SJCRH30 (cell line): ENCODE measurements at places on chromosomes 12 and 14. TPM values are rescaled to one million over a fixed set of nuclear protein-coding genes. Genes with fewer than 3 reads are reported as not detected.

Gene PLBD1
- not detected in 2 replicates for total RNA-seq

Gene SVOP
- total RNA-seq, result not detected in 2 replicates

Gene CISTR
- not detected in 2 replicates for total RNA-seq

Gene EXOC3L4
- total RNA-seq, result not detected in 2 replicates

- H3K4me1 ChIP-seq, result no peaks in the 10 kb centered on the region
- no peaks in the 10 kb centered on the region for H3K27me3 ChIP-seq
- no peak overlapping the region for H3K4me3 ChIP-seq
- peak; percentile 12 for DNase-seq
- H3K36me3 ChIP-seq, result 0 out of 2 replicates have a peak, but pooled peaks cover 3% of the 10 kb centered on the region
- no peak overlapping the region for H3K27ac ChIP-seq
These were observed 22.8 kb upstream of the GARIN2 start for GRCh38 chr14:67166450-67166853.

DNA sequence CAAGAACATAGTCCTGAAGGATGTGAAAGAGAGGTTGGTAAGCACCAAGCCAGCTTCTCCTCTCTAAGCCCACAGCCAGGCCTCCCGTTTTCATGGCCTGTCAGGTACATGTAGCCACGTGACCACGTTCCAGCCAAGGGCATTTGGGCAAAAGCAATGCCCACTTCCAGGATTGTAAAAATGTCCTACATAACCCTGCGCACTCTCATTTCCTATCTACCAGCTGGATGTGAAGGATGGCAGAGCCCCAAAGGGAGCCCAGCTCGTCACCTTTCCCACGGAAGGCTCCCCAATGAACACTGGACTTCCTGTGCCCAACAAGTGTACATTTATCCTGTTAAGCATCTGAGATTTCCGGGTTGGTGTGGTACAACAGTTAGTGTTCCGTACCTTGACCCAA is 231.7 kb downstream of the TMEM132D start:
- no peak for DNase-seq
- H3K27ac ChIP-seq, result no peak overlapping the region
- no peaks in the 10 kb centered on the region for H3K27me3 ChIP-seq
- no peaks in the 10 kb centered on the region for H3K36me3 ChIP-seq

DNA sequence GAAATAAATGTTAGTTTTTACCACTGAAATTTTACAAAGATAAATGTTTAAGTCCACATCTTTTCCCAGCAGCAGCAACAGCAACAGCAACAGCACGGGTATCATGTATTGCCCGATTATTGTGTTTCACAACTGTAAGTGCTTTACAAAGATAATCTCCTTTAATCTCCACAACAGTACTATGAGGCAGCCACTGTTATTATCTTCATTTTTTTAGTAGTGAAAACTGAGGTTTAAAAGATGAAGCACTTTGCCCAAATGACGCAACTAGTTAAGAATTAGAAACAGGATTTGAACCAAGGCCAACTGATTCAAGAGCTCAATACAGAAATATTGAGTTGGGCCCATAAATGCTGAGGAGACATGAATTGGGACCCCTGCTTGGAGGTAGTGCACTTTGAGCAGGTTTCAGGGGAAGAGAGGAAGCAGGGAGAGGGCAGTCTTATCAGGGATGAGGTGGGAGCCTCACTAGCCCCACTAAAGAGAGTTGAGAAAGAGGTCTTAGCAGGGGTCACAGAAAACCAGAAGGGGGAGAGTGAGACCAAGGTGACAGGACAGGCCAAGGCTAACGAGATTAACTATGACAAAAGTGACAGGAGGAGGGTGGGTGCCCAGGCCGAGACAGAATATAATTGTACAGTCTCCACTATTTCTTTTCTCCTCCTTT is 15.3 kb downstream of the KRT2 start:
- peaks cover 1% of the 10 kb centered on the region; the same call in 1 of the 2 replicates for H3K27me3 ChIP-seq
- H3K36me3 ChIP-seq, result no peaks in the 10 kb centered on the region
- H3K4me3 ChIP-seq, result no peak overlapping the region
- H3K4me1 ChIP-seq, result no peaks in the 10 kb centered on the region
- no peak for DNase-seq

GRCh38 chr14:92049781-92050180 is 9.9 kb upstream of the TRIP11 start:
- H3K36me3 ChIP-seq, result no peaks in the 10 kb centered on the region
- no peaks in the 10 kb centered on the region for H3K4me1 ChIP-seq
- no peak overlapping the region for H3K4me3 ChIP-seq

GRCh38 chr14:99513946-99514551 is 32.8 kb downstream of the CCNK start:
- no peaks in the 10 kb centered on the region for H3K27me3 ChIP-seq
- H3K36me3 ChIP-seq, result no peaks in the 10 kb centered on the region
- no peak overlapping the region for H3K27ac ChIP-seq
- DNase-seq, result no peak

GRCh38 chr12:132807295-132808092 is 21.2 kb downstream of the GOLGA3 start:
- no peak for DNase-seq
- H3K27ac ChIP-seq, result no peak overlapping the region
- H3K27me3 ChIP-seq, result no peaks in the 10 kb centered on the region
- peaks cover 61% of the 10 kb centered on the region for H3K36me3 ChIP-seq
- no peaks in the 10 kb centered on the region for H3K4me1 ChIP-seq

GRCh38 chr12:72836194-72836593 is 564.0 kb downstream of the TRHDE start:
- DNase-seq, result no peak
- H3K36me3 ChIP-seq, result no peaks in the 10 kb centered on the region
- no peaks in the 10 kb centered on the region for H3K27me3 ChIP-seq
- H3K4me1 ChIP-seq, result no peaks in the 10 kb centered on the region
- no peak overlapping the region for H3K27ac ChIP-seq
- H3K4me3 ChIP-seq, result no peak overlapping the region

DNA sequence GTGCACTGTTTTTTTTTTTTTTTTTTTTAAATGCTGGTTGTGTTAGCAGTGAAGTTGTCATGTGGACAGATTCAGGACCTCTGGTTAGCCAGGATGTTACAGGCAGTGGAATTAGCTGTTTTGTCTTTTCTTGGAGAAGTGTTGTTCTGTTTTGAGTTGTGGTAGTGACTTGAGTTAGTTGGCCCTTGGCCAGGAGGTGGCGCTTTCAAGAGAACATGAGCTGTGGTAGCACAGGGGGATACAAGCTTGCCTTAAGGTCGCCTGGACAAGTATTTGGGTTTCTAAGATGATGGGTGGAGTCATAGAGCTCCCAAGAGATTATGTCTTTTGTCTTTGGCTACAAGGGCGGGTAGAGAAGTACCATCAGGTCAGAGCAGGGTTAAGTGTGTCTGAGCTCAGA is 33.3 kb upstream of the CCDC198 start:
- no peak overlapping the region for H3K27ac ChIP-seq
- DNase-seq, result peak; percentile 17
- H3K36me3 ChIP-seq, result no peaks in the 10 kb centered on the region
- no peaks in the 10 kb centered on the region for H3K4me1 ChIP-seq
- H3K27me3 ChIP-seq, result no peaks in the 10 kb centered on the region

DNA sequence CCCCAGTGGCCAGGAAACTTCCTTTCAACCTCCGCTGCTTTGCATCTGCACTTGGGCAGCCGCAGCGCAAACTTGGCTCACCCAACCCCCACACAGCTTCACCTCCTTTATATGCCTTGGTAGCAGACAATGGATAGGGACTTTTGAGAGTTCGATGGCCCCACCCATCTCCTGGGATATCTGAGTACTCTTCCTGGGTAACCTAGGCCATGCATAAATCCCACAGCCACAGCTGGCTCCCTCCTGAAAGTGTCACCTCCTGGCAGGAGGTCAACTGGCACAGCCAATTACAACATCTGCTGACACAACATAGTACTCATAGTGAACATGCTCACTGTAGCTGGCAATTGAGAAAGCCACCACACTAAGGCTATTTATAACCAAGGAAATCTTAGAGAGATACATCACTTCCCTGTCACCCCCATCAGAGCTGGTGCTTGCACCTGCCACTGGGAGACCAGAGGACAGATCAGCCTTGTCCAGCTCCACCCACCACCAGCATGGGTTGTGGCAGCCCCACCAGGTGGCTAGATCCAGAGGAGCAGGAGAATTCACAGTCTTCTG is 410.0 kb downstream of the SYT1 start:
- H3K4me1 ChIP-seq, result no peaks in the 10 kb centered on the region
- H3K27ac ChIP-seq, result no peak overlapping the region
- no peaks in the 10 kb centered on the region for H3K27me3 ChIP-seq
- DNase-seq, result peak; percentile 9
- no peak overlapping the region for H3K4me3 ChIP-seq

DNA sequence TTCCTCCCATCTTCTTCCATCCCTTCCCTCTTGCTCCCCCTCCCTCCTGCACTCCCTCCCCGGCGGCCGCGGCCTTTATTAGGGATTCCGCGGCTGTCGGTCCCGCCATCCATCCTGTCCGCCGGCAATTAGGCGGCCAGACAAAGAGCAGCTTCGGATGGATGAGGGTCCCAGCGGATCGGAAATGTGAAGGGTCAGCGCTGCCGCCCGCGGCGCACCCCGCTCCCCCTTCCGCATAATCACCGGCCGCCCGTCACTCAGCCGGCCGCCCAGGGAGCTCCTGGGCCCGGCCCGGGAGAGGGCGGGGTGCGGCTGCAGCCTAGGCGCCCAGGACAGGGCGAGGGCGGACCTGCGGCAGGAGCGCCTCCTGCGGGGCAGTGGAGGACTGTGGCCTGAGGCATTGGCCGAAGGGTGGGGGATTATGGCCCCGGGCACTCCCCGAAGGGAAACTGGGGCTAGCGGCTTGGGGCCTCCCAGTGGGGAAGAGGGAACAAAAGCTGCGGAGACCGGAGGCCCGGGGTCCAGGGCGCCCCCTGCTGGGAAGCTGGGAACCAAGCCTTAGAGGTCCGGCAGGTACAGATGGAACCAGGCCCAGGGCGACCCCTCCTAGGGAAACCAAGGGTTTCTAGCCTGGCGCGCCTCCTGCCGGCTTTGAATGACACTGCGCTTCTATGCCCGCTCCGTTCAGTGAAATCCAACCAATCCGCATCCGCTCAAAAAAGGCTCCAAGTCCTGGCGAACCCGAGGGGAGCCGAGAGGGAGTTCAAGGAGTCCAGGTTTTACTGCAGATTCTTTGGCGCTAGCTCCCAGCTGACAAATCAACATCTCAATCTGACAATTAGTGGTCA is 4.4 kb upstream of the DNAJC22 start:
- H3K36me3 ChIP-seq, result no peaks in the 10 kb centered on the region
- peaks cover 19% of the 10 kb centered on the region; the same call in 1 of the 2 replicates for H3K4me1 ChIP-seq
- peak; percentile 60 for DNase-seq
- peaks cover 12% of the 10 kb centered on the region; the same call in 1 of the 2 replicates for H3K27me3 ChIP-seq

DNA sequence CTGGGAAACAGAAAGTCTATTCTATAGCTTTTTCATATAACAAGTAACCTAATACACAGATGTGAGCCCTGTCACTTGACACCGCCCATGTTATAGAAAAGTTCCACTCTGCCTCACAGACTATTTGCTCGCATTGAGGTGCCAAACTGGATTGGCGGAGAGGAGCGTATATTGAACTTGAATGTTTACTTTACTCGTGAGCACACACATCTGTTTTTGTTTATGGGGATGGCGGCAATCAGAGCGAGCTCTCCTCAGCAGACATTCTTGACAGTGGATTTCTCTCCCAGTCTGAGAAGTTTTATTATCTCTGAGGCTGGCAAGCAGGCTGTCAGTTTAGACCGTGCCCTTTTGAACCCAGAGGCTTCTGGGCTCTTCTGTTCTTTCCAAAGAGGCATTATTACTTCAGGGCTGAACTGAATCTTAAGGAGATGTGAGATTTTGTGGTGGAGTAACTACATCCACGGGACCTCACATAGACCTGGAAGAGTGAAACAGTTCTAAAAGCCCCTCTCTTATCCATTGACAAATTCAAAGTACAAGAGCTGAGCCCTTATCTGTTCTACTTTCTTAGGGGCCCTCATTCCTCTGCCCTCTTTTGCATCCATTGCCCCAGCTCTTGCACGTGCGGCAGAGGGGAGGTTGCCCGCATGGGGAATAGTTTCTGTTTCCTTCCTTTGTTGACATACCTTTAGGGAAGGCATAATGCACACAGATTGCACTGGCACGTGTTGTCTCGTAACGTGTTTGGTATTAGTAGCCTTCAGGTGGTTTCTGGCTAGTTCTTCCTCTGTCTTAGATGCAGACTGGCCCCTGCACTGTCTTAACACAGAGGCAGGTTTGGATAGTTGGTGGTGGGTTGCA is 68.2 kb downstream of the DRAM1 start:
- H3K27me3 ChIP-seq, result no peaks in the 10 kb centered on the region
- H3K4me3 ChIP-seq, result no peak overlapping the region
- H3K27ac ChIP-seq, result no peak overlapping the region
